DND-41 (cell line): ENCODE measurements at places on chromosomes 6 and 20.

- DNase-seq: no peak
- no peaks in the 10 kb centered on the region for H3K4me1 ChIP-seq
- no peak overlapping the region for H3K27ac ChIP-seq
- H3K27me3 ChIP-seq: no peaks in the 10 kb centered on the region
- H3K36me3 ChIP-seq: no peaks in the 10 kb centered on the region
- H3K4me3 ChIP-seq: no peak overlapping the region
Measured at GRCh38 chr20:10105046-10105445, 70.3 kb downstream of the ANKEF1 start.

- peaks cover 24% of the 10 kb centered on the region for H3K27me3 ChIP-seq
- H3K4me1 ChIP-seq: no peaks in the 10 kb centered on the region
- no peaks in the 10 kb centered on the region for H3K36me3 ChIP-seq
- DNase-seq: no peak
Measured at GRCh38 chr6:148242180-148242579, 100.5 kb upstream of the SASH1 start.

- H3K36me3 ChIP-seq: peaks cover 20% of the 10 kb centered on the region
- no peak for DNase-seq
- H3K4me3 ChIP-seq: no peak overlapping the region
- no peak overlapping the region for H3K27ac ChIP-seq
- H3K4me1 ChIP-seq: no peaks in the 10 kb centered on the region
Measured at GRCh38 chr6:118525913-118526780, 21.9 kb upstream of the PLN start.

GRCh38 chr6:98832284-98833056, 1.9 kb upstream of the POU3F2 start:
- H3K4me1 ChIP-seq: peaks cover 9% of the 10 kb centered on the region
- DNase-seq: no peak
- H3K36me3 ChIP-seq: no peaks in the 10 kb centered on the region
- H3K4me3 ChIP-seq: no peak overlapping the region

DNA sequence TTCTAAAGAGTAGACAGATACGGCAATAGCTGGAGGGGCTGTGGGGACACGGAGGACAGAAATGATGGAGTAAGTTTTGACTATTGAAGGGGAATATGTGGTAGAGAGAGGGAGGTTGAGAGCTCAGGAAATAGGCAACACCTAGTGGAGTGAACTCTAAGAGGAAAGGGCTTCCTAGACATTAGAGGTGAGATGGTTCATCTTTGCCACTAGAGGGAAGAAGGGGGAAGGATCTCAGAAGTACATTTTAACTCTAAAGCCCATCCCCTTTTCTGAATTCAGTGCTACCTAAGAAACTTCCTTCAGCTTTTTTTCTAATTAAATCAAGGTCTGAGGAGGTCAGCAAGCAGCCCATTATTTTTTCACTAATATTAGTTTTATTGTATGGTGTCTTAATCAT, 689.4 kb upstream of the MAP3K7 start:
- no peaks in the 10 kb centered on the region for H3K4me1 ChIP-seq
- H3K36me3 ChIP-seq: no peaks in the 10 kb centered on the region
- no peak overlapping the region for H3K4me3 ChIP-seq
- no peaks in the 10 kb centered on the region for H3K27me3 ChIP-seq
- no peak for DNase-seq
- H3K27ac ChIP-seq: no peak overlapping the region
